ENCODE measurements at places on chromosomes 6 and 20.

DNA sequence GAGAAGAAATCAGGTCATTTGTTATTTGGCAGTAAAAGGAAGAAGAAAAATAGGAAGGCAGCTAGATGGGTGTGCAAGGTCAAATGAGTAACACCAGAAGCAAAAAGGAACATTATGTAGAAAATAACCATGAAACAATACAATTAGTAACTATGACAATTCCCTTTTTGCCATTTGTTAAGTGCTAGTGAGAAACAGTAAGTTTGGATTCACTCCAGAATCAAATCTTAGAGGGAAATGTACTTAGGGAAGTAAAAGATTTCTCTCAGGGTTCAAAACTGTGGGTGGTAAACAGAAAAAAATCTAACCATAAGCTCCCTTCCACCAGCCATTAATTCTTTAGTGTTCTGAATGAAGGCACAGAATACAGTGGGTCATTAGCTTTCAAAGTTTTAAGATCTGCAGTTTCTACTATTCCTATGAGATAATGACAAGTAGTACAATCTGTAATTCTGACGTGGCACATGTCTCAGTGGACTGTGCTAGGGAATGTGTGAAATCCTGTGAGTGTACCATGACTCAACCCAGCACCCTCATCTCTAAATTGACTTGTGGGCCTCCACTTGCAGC, 17.1 kb downstream of the REPS1 start:
- no peak for DNase-seq

- DNase-seq, result no peak
Observed at GRCh38 chr6:3808759-3809514, 40.2 kb upstream of the FAM50B start.

DNA sequence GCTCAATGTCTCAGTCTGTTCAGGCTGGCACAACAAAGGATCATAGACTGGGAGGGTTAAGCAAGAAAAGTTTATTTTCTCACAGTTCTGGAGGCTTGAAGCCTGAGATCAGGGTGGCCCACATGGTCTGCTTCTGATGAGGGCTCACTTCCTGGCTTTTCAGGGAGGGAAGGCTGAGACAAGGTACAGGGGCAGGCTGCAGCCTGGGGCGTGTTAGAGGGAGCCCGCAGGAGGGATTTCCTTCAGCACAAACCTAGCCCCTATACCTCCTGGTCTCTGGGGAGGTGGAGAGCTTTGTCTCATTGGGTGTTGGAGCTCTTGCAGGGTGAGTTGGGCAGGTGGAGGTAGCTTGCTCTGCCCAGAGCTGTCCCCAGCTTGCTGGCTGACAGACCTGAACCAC, 81.1 kb upstream of the GPR6 start:
- DNase-seq, result no peak

DNA sequence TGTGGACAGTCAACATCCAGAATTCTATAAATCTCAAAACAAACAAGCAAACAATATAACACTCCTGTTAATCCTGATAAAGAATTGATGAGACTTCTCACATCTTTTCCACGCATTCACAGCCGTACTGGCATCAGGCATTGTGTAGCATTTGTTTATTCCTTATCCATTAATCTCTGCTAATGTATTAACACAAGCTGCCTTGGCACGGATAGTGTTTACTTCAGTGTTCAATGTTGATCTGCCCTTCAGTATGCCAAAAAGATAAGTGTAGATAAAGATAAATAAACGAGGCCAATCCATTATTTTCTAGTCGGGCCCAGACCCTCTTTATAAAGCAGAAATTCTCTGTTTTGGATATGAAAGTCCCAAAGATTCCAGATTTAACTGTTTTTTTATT, 16.1 kb downstream of the UFL1 start:
- no peak for DNase-seq

- no peak for DNase-seq
Observed at GRCh38 chr6:155970876-155971708, 515.5 kb upstream of the NOX3 start.

DNA sequence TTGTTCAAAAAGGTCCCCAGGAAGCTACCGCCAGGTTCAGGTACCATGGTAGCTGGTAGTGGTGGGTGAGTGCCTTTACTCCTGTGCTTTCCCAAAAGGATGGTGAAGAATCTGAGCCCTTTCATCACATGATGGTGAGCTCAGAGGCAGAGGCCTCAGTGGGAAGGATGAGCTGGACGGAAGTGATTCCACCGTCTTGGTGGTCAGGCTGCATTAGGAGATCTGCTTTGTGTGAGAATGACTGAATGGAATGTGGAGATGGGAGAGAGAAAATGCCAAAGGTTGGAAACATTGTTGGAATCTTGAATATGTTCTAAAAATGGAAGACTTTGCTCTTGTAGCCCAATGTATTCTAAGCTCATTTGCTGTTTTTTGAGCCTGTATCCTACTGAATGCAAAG, 108.1 kb upstream of the SCP2D1 start:
- no peak for DNase-seq

DNA sequence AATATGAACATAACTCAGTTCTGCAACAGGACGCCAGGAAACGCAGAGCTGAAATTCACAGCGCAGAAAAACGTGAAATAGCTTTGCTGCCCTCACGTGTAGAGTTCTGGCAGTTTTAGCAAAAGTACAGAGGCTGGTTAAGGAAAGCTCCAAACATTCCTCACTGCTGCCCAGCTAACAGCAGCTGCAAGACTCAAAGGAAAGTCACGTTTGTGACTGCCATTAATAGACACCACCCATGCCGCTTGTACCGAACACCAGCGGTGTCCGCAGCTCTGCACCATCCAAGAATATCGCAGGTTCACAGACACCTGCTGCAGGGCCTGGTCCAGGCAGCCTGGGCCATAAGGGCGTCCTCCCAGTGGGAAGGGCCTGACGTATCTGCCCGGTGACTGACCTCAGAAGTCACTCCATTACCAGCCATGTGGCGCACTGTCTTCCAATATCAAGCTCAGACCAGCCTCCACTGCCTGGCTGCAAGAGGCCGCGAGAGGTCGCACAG, 61.4 kb downstream of the WDR27 start:
- no peak for DNase-seq

Measured in stimulated activated CD8-positive, alpha-beta memory T cell treated with anti-CD3 and anti-CD28 coated beads, Interleukin-2, amount 100 ng/mL, for 48 hours (primary cell).